Right renal cortex interstitium (tissue), 3 donors: ENCODE measurements at places on chromosomes 11 and 22.

- no peak for DNase-seq
These were observed 149.6 kb downstream of the CWF19L2 start for GRCh38 chr11:107307991-107308390.

DNA sequence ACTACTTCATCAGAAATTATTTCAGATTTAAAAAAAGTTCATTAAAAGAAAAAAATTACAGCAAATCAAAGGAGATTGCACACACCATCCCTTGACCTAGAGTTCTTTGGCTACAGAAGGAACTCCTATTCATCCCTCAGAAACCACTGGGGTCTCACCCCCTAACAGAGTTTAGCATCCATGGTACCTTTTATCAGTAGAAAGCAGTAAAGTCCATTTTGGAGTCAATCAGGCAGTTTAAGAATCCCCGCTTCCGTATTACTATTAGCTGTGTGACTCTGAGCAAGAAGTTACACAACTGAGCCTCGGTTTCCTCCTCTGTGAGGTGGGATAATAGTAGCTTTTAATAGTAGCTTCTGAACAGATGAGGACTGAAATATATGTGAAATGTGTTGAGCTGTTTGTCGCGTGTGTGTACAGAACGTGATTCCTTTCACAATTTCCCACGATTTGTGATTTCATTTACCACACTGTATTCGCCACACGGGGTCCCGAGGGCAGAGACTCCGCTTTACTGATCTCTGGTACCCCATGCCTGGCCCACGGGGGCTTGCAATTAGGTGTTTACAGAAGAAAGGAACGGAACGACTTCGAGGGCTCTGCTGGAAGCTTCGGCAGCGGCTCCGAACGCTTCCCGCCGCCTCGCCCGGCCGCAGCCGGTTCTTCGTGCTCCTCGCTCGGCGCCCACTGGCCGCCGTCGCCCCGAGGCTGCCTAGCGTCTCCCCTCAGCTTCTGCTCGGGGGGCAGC lies 72.5 kb upstream of the ZBED5 start:
- DNase-seq: no peak

- no peak for DNase-seq
These were observed 10.8 kb downstream of the PRR33 start for GRCh38 chr11:1880746-1881441.

DNA sequence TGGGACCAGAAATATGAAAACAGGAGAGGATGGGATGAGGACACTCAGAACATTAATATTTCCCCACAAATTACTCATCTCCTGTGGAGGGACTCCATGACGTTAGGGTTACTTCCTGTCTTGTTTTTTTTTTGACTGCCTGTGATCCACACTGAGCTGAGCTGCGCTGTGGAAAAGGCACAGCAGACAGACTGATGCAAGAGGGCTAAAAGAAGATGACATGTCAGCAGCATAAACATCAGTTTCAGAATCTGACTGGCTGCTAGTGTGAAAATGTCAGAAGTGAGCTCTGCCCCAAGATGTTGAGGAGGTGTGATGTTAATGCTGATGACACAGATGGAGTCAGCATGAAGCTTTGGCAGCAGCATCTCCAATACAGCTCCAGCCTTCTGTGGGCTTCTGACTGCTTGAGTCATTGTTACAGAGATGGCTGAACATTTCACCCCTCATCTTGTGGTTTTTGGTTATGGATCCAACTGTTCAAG lies 286.8 kb downstream of the BLID start:
- no peak for DNase-seq

GRCh38 chr22:48663297-48663696 lies 1164.4 kb downstream of the BRD1 start:
- DNase-seq: no peak

DNA sequence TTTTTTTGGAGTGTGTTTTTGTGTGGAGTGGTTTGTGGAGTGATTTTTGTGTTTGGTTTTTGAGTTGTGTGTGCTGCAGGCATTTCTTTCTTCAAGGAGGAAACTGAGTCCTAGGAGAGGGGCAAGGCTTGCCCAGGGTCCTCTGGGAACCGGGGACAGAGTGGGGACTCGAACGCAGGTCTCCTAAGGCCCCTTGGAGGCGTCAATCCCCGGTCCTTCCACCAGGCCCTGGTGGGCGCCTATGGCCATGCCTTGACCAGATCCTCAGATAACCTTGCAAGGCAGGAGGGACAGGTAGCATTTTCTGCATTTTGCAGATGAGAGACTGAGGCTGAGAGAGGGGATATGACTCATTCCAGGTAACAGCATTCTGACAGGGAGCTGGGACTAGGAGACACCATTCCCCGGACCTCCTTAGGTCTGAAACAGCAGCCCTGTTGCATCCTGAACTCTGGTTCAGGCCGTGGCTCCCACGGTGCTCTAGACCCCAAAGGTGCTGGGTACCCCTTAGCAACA lies 39.1 kb downstream of the MYO7A start:
- DNase-seq: no peak

DNA sequence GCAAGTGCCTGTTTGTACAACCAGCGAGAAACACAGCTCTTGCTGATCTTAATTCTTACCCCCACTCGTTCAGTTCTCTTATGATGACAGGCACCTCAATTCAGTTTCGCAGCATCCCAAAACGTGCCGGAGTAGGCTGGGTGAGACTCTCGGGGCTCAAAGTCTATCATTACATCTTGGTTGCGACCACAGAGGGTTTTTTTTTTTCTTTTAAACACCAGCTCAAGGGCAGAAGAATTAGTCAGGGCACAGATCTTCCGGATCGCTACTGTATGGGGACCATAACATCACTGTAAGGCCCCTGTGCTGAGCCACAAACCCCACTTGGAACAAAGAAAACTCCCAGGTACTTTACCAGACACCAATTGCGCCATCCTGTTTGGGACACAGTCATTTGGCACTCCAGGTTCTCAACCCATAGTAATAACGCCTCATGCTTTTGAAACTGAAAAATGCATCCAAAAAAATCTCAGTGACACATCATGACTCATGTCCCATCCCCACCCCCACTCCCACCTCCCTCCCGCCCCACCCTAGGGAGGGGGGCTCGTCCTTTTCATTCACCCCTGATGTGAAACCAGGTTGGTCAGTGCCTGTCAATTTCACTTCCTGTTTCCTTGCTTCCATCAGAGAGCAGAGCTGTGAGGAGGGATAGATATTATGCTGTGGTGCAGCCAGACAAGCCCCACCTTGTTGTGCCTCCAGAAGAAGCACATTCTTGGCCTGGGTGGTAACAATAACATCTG lies 41.0 kb upstream of the CD5 start:
- DNase-seq: no peak

GRCh38 chr11:97905671-97906070 lies 1115.1 kb upstream of the CNTN5 start:
- DNase-seq: no peak

- no peak for DNase-seq
These were observed 112.7 kb downstream of the SHANK2 start for GRCh38 chr11:71139516-71140205.

DNA sequence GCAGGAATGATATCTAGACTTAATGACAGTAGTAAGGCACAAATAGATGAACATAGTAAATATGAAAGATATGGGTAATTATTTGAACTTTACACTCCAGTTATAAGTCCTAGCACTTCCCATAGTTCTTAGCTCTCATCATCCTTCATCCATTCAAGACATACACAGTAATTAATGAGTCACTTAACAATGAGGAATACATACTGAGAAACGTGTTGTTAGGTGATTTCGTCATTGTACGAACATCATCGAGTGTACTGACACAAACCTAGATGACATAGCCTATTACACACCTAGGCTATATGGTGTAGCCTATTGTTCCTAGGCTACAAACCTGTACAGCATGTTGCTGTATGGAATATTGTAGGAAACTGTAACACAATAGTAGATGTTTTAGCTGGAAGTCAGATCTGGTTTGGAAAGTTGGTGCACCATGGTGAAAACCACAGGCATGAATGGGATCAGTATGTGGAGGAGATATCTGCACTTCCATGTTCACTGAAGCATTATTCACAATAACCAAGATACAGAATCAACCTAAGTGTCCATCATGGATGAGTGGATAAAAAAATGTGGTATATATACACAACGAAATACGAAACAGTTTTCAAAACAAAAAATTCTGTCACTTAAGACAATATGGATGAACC lies 229.9 kb upstream of the PITPNB start:
- DNase-seq: no peak

DNA sequence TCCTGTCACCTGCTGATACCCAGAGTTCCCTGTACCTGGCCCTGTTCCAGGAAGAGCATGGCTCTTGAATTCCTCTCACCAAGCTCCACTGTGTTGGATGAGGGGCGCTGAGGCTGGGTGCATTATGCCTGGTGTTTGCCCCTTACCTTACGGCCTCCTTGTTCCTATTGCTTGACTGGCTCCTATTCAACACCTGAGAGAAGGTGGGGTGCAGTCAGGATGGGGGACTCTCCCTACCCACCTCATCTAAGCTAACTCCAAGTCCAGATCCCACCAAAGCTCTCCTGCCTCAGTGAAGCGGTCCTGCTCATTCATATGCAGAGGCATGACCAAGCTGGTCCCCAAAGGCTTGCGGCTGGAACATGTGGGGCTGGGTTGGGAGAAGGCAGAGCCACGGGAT lies 35.8 kb upstream of the RIC3 start:
- no peak for DNase-seq

DNA sequence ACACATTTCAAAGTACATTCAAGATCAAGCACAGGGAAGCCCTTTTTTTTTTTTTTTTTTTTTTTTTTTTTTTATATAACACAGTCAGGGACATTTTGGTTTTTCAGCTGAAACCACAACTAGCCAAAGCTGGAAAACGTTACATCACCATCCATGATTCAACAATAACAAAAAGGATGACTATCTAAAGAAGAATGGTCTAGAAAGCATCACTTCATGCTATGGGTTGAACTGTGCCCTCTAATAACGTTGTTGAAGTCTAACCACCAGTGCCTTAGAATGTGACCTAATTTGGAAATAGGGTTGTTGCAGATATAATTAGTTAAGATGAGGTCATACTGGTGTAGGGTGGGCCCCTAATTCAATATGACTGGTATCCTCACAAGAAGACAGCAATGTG lies 46.6 kb downstream of the MTMR2 start:
- DNase-seq: no peak

GRCh38 chr22:25650833-25651232 lies 86.4 kb downstream of the GRK3 start:
- no peak for DNase-seq

DNA sequence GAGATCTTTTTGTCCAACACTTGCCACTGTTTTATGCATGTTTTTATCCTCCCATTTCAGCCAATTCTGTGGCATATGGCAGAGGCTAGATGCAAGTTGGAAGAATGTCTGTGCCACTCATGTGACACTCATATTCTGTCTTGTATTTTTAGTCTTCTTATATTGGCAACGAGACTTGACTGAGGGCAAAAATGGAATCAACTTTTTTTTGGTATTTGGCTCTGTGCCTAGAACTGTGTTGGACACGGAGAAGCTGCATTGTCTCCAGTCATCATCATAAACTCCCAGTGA lies 1.7 kb upstream of the FZD4 start:
- DNase-seq: no peak

- no peak for DNase-seq
These were observed 83.7 kb downstream of the IGLL1 start for GRCh38 chr22:23496445-23496833.

DNA sequence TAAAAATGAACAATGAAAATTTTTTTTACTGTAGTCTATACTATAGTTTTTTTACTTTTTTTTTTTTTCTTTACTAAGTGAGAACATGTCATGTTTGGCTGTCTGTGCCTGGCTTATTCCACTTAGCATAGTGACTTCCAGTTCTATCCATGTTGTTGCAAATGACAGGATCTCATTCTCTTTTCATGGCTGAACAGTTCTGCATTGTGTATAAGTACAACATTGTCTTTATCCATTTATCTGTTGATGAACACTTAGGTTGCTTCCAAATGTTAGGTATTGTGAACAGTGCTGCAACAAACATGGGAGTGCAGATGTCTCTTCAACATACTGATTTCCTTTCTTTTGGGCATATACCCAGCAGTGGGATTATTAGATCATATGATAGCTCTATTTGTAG lies 88.1 kb upstream of the CCDC90B start:
- no peak for DNase-seq

DNA sequence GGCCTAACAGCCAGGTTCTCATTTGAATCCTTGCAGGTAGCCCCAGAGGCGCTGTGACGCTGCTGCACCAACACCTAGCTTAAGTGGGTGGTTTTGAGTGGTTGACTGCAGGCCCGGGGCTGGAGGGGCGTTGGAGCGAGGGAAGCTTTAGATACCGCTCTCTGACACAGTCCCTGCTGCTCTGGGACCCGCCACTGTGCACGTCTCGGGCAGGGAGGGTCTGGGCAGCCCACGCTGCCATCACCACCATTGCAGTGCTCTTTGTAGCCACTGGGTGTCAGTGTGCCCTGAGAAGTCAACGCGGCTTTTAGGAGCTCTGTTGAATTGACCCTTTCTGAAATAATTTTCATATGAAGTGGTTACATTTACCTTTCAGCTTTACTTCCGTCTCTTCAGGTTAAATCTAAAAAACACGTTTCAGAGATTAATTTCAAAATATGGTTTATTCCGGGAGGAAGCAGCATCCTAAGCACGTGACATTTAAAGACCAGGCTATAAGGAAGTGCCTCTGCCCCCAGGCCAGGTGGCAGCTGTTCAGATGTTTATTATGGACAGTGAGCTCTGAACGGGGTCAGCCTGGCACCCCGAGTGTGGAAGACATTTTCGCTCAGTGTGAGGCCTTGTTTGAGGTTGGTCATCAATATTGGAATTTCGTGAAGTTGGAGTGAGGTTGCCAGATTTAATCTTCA lies 30.9 kb upstream of the PARVB start:
- DNase-seq: no peak

DNA sequence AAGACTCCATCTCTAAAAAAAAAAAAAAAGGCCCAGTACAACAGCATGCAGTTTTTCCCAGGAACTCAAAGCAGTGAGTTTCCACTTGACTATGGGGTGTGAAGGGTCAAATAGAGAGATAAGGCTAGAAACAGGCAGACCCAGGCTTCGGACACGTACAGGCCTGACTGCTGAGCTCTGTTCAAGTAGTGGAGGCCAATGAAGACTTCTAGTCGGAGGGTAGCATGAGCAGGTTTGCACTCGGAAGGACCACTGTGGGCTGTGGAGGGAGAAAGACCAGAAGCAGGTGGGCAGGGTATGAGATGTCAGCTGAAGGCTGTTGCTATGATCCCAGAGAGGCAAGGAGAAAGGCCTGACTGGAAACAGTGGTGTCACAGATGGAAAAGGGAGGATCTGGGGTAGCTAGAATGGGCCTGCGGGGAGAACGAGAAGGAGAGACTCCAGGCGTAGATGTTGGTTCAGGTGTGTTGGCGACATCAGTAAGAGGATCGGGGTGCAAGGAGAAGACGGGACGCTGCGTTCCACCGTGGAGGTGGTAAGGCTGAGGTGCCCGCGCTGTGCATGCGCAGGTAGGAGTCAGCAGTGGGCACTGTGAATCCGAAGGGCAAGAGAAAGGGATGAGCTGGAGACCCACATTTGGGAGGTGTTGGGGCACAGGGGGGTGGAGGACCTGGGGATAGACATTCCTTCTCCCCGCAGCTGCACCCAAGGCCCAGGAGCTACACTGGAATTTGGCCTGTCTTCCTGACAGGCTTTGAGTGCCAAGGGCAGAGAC lies 49.4 kb upstream of the RAB1B start:
- DNase-seq: no peak
